ENCODE measurements at places on chromosomes 6 and 20.

DNA sequence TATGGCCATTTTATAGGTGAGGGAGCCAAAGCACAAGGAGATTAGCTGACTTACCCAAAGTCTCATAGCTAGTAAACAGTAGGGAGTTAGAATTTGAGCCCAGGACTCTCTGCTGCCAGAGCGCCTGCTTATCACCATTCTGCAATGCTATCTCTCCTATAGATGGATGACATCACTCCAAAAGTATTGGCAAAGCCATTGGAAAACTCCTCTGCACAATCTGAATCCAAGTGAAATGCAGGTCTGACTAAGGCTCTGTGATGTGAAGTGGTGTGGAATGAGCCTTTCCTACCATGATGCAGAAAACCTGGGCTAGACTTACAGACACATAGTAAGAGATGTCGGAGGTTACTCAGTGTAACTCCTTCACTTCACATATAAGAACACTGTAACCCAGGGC, 106.3 kb downstream of the GRM1 start:
- no peak for DNase-seq

DNA sequence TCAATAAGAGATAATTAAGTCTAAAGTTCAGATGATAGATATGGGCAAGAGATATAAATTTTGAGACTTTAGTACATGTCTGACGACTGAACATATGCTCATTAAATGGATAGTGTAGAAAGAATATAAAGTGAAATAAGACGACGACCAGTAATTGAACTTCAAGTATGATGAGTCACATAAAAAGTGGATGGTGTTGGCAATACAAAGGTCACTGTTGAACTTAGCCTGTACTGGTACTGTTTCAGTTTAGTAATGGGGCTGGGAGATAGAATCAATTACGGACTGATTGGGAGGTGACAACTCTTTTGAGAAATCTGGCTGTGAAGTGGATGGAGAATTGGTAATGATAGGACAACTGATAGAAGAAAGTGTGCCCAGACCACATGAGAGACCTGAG, 68.1 kb downstream of the IBTK start:
- DNase-seq, result no peak

- no peak for DNase-seq
These were observed 372.8 kb downstream of the BTBD9 start for GRCh38 chr6:38266921-38267354.

GRCh38 chr20:42098418-42098817, 480.2 kb upstream of the CHD6 start:
- no peak for DNase-seq

GRCh38 chr6:52548353-52548713, 28.5 kb downstream of the TRAM2 start:
- DNase-seq, result no peak

DNA sequence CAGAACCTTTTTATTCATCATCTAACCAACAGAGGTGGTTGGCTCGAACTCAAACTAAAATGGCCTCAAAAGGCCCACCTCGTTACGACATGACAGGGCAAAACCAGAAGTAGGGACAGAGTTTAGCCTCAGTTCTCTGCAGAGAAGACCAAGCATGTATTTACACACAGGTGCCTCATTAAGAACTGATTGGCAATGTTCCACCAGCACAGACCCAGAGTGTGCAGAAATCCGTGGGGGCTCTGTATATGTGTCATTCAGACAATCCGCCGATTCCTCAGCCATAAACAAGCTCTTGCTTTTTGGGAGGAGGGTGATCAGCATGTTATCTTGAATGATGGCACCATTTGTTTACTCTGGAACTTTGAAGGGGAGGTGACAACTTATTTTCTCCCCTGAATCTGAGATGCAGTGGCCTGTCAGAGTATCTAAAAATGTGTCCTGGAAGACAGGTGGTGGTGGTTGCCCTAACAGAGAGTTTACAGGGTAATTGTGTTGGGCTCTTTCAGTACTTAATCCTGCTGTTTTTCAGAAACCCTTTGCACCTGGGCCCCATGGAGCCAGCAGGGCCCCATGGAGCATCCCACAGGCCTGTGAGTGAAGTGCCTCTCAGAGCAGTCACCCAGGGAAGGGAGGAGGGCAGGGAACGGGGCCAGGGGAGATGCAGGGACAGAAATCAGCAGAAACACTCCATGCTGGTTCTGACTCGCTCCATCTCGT, 29.1 kb upstream of the C20orf203 start:
- DNase-seq, result no peak

- no peak for DNase-seq
These were observed 36.7 kb upstream of the CHD6 start for GRCh38 chr20:41654884-41655283.

GRCh38 chr6:99592900-99593299, 13.7 kb upstream of the PRDM13 start:
- no peak for DNase-seq

DNA sequence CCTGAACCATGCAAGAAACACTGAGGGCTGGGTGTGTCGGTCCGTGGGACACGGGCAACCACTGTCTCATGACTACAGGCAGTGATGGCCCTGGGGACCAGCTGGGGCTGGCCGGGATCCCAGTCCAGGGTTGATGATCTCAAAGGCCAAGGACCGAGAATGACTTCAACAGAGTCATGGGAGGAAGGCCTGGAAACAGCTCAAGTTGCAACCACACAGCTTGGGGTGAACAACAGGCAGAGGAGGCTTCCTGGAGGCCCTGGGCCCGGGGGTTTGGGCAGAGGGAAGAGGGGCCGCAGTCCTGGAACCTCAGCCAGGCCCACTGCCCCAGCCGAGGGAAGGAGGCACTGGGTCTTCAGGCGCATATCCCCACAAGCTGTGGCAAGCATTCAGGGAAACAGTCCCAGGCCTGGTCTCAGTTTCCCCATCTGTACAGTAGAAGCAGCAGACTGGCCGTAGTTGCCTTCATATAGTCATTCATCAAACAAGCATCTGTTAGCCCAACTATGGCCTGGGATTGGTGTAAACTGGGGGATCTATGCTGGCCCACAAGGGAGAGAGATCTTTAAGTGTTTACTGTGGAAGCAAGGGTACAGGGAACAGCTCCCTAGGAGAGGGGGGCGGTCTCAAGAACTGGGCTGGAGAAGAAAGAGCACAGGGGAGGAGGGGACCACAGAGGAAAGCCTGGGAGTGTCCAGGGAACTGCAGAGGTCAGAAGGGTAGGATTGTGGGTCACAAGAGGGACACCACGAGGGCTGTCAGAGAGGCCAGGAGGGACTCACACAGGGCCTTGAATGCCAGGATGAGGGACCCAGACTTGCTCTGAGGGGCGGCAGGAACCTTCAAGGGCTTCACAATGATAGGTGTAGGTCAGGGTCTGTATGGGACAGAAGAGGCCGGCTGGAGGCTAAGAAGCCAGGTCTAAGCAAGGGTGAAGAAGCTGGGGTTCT, 2.1 kb downstream of the MYL9 start:
- no peak for DNase-seq

DNA sequence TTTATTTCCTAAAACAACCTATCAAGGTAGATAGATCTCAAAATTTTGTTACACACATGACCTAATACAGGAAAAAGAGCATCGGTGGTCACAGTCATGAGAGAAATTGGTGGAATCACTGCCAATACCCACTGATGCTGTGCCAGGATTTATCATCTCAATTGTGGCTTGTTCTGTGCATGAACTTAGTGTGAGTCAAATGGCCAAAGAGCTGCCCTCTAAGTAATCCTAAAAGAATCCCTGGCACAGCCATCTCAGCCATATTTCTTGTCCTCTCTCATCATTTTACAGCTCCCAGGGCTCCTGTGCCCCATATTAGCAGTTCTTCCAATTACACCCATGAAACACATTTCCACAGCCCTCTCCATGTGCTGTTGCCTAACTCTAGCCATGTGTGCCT, 6.1 kb downstream of the GSTA5 start:
- DNase-seq, result no peak

DNA sequence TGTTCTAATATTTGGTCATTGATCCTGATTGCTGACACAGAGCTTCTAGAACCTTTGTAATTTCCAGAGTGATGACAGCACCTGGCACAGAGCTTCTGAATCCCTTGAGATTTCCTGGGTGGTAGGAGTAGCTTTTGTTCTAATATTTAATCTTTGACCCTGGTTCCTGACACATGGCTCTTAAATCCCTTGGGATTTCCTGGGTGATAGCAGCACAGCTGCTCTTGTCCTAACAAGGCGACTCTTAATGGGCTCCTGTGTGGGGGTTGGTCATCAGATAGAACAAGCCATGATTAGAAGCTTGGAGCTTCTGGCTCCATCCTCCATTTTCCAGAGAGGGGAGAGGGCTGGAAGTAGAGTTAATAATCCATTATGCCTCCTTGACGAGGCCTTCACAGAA, 18.4 kb downstream of the GMPR start:
- no peak for DNase-seq

DNA sequence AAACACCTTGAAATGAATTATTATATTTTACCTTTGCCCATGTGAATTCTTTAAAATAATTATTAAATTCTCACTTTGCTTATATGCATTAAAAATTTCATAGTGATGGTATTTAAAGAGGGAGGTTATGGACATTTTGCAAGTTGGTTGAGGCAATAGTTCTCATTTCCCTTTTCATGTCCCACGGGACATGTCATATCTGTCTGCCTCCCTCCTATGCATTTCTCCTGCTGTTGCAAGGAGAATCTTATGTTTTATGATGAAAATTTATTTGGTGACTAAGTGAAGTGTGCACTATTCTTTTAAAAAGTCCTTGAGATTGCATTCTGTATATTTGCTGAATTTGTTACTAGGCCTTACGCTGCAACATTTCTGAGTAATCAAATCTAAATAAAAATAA, 67.2 kb downstream of the UTRN start:
- DNase-seq, result no peak

DNA sequence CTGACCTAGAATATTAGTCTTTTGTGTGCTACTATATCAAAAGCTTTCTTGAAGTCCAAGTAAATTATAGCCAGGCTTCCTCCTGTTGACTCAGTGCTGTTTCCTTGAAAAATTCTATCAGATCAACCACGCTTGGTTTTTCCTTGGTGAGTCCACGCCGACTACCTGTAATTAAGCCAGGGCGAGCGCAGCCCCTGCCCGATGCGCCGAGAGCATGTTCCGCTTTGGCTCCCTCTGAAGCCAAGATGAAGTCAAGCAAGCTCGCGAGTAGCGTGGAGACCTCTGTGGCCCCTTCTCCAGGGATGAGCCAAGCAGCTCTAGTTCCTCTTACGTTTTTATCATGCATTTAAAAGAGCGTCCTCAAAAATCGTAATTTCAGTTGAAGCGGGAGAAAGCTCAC, 641.2 kb downstream of the CDH26 start:
- DNase-seq, result no peak

GRCh38 chr6:153001767-153002612, 519 bp downstream of the MTRF1L start:
- no peak for DNase-seq

DNA sequence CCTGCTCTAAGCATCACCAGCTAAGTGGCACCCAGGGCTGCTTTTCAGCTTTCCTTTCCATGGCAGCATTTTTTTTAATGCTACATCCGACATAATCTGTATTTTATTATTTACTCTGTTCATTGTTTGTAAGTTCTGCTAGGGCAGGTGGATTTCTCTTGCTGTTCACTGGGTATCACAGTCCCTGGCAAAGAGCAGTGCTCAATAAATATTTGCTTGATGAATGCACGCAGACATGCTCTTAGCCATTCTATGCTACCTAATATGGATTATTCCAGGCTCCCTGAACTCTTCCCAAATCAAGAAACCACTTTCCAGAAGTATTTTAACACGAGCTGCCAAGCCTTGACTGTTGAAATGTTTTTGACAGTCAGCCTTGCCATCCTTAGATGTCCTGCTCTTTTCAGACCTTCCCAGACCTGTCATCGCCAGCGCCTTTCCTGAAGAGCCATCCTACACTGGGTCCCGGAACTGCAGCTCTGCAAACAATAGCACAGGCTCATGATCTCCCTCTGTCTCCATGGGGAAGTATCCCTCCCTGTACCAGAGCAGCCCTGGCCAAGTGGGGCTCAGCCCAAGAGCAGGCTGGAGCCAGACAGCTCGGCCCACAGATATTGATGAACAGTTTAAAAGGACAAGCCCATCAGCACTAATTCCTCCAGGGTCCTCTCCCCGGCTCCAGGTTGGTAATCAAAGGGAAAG, 136.5 kb upstream of the CDH4 start:
- no peak for DNase-seq

DNA sequence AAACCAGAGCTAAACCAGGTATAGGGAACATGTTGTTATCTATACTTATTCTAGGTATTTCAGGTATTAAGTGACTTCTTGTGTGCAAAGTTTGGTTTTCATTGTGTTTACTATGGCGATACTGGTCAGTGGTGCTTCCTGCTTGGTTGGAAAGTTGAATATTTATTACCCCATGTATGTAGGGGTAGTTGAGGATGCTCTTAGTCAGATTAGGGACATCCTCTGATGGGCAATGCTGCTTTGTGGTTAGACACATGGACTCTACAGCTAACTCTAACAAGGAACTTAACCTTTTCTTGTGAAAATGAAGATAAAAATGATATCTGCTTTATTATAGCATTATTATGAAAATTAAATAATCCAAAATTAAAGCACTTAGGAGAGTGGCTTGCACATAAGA, 44.1 kb upstream of the ENPP1 start:
- no peak for DNase-seq

- DNase-seq, result no peak
These were observed 40.2 kb upstream of the CRISP1 start for GRCh38 chr6:49906526-49906925.

DNA sequence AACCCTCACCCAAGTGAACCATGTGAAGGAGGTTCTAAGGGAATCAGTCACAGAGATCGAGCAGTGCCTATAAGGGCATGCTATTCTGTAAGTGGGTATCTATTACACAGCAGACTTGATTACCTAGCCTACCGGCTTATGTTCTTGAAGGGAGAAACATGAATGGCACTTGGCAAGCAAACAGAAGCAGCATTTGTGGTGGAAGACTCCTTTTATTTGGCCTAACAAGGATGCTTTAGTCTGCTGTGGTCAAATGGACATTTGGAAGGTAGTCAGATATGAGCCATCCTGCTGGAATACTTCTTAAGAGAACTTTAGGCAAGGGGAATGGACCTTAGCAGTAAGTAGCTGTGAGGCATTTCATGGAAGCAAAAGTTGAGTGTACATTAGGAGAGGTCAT, 126.3 kb downstream of the COL12A1 start:
- DNase-seq, result no peak

GRCh38 chr6:8322659-8323058, 112.7 kb downstream of the SLC35B3 start:
- no peak for DNase-seq

All from activated T-helper 1 cell treated with anti-CD3 and anti-CD28 coated beads, Interleukin-2, amount 50 U/mL, for 16 hours (primary cell).